H1 (cell line): ENCODE measurements at places on chromosomes 2 and 18. TPM values are rescaled to one million over a fixed set of nuclear protein-coding genes. Genes with fewer than 3 reads are reported as not detected.
A peak's percentile ranks its signal among the peaks of the same experiment; 100 is the strongest.

DNA sequence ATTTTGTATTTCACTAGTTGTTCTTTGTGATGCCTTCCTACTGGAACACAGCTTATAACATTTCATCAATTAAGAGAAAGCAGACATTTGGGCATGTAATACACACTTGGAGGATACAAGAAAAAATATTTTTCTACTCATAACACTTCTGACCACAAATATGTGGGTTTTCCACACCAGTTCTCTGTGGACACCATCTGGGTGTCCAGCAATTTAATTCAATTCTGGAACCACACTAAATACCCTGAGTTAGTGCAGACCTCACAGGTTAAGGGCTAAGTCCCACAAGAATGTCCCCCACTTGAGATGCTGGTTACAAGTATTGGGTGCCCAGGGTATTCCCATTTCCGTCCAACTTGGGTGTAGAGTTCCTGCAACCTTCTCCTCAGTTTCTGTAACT is 91.1 kb upstream of the SKOR2 start:
- DNase-seq: no peak
- H3K4me3 ChIP-seq: no peak overlapping the region
- no peaks in the 10 kb centered on the region for H3K36me3 ChIP-seq
- H3K27ac ChIP-seq: no peak overlapping the region
- H3K27me3 ChIP-seq: no peaks in the 10 kb centered on the region

FOXI3 gene
- total RNA-seq: 15.9 and 17.1 TPM in 2 replicates

CDKL4 gene
- total RNA-seq: 0.29 TPM in 1 of 2 replicates, not detected in the other

GRCh38 chr2:169131587-169132512 is 62.5 kb downstream of the DHRS9 start:
- H3K27ac ChIP-seq: no peak overlapping the region
- H3K4me1 ChIP-seq: no peaks in the 10 kb centered on the region
- H3K36me3 ChIP-seq: no peaks in the 10 kb centered on the region
- no peak overlapping the region for H3K4me3 ChIP-seq
- no peak for DNase-seq

GRCh38 chr2:23469142-23469540 is 84.2 kb downstream of the KLHL29 start:
- DNase-seq: no peak
- no peak overlapping the region for H3K27ac ChIP-seq
- no peaks in the 10 kb centered on the region for H3K27me3 ChIP-seq
- no peaks in the 10 kb centered on the region for H3K4me1 ChIP-seq
- H3K36me3 ChIP-seq: no peaks in the 10 kb centered on the region
- no peak overlapping the region for H3K4me3 ChIP-seq

DNA sequence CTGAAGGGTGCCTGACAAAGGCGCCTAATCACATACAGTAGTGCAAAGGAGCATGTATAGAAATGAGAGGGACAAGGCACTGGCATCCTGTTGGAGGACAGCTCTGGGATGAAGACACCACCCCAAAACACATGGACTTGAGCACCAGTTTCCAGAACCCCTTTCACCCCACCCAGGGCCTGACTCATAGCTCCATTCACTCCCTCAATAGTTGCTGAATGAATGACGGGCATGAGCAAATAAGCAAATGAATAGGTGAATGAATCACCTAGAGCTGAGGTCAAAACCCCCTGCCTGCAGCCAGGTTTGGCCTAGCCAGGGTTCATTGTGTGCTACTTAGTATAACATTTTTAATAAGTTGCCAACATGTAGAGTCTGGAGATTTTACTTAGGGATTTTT is 66.3 kb downstream of the NRP2 start:
- peaks cover 10% of the 10 kb centered on the region for H3K4me1 ChIP-seq
- no peak overlapping the region for H3K4me3 ChIP-seq
- H3K27ac ChIP-seq: 0 out of 2 replicates have a peak overlapping the region, but pooled peaks have one; percentile 39
- H3K36me3 ChIP-seq: peaks cover 21% of the 10 kb centered on the region

DNA sequence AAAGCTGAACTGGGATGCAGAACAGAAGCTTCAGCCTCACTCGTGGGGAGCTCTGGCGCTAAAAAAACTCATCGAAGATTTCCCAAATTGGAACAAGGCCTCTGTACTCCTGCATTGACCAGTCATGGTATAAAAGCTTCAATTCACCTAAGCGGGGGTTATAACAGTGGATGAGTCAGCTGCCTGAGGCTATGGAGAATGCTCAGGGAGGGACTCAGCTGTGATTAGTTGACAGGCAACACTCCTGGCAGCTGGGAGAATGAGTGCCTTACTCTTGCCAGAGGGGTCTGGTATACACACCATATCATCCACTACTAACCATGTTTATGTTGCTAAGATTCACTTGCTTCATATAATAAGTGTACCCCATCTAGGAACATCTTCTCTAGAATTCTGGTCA is 350.6 kb upstream of the VRK2 start:
- H3K4me1 ChIP-seq: peaks cover 4% of the 10 kb centered on the region
- H3K27ac ChIP-seq: no peak overlapping the region
- no peak overlapping the region for H3K4me3 ChIP-seq
- no peaks in the 10 kb centered on the region for H3K27me3 ChIP-seq
- H3K36me3 ChIP-seq: no peaks in the 10 kb centered on the region

GRCh38 chr2:71511776-71512175 is 58.4 kb downstream of the DYSF start:
- H3K4me3 ChIP-seq: no peak overlapping the region
- no peak for DNase-seq
- no peak overlapping the region for H3K27ac ChIP-seq
- no peaks in the 10 kb centered on the region for H3K27me3 ChIP-seq
- no peaks in the 10 kb centered on the region; the same call in 1 of the 2 replicates for H3K4me1 ChIP-seq

GRCh38 chr18:26293982-26294381 is 67.7 kb downstream of the TAF4B start:
- H3K4me3 ChIP-seq: no peak overlapping the region

- H3K36me3 ChIP-seq: peaks cover 2% of the 10 kb centered on the region; the same call in 1 of the 2 replicates
- H3K4me3 ChIP-seq: no peak overlapping the region
- DNase-seq: no peak
- no peaks in the 10 kb centered on the region for H3K27me3 ChIP-seq
- no peaks in the 10 kb centered on the region for H3K4me1 ChIP-seq
- H3K27ac ChIP-seq: no peak overlapping the region
These were observed 13.8 kb downstream of the CCDC93 start for GRCh38 chr2:118000041-118000440.

DNA sequence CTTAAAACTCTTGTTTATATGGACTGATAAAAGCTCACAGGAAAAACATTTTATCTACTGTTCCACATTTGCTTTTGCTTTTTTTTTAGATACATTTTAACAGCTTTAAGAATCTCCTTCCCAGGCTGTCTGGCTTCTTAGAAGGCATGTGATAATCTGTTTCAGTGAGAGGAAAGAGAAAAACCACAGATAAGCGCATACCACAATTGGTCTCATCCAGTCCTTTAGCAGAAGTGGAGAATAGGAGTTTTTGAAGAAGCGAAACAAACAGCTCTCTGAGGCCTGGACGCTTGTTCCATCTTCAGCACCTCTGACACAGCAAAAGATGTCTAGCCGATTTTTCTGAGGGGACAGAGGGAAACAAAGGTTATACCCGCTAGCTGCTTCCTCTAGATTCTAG is 37.6 kb downstream of the RMC1 start:
- H3K4me1 ChIP-seq: no peaks in the 10 kb centered on the region
- H3K36me3 ChIP-seq: peaks cover 58% of the 10 kb centered on the region
- no peak for DNase-seq

SAG gene
- not detected in 2 replicates for total RNA-seq

DNA sequence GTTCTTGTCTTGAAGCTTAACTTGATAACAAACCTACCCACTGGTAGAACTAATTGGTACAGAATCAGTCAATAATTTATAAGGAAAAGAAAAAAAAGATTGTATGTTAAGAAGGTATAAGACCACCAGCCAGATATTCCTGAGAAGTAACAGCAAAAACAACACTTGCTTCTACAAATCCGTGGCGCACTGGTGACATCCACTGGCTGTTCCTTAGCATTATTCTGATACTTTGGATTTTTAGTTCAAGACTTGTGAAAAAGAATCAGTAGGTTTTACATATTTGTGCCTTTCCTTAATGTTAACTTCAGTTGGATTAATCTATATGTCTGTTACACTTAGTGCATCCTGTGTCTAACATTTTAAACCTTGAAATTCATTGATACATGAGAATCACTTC is 141.8 kb downstream of the GRB14 start:
- DNase-seq: no peak
- H3K36me3 ChIP-seq: no peaks in the 10 kb centered on the region
- H3K27ac ChIP-seq: no peak overlapping the region
- H3K27me3 ChIP-seq: no peaks in the 10 kb centered on the region
- H3K4me3 ChIP-seq: no peak overlapping the region
- no peaks in the 10 kb centered on the region for H3K4me1 ChIP-seq

- DNase-seq: no peak
- no peak overlapping the region for H3K4me3 ChIP-seq
- H3K36me3 ChIP-seq: no peaks in the 10 kb centered on the region
- no peaks in the 10 kb centered on the region for H3K4me1 ChIP-seq
- no peaks in the 10 kb centered on the region for H3K27me3 ChIP-seq
These were observed 31.5 kb upstream of the NFE2L2 start for GRCh38 chr2:177296040-177296439.

PHOSPHO2 gene
- 8.5 and 9.5 TPM in 2 replicates for total RNA-seq

GRCh38 chr2:74843899-74844298 is 10.0 kb downstream of the HK2 start:
- H3K4me3 ChIP-seq: no peak overlapping the region
- H3K4me1 ChIP-seq: peaks cover 25% of the 10 kb centered on the region
- no peak for DNase-seq
- H3K27ac ChIP-seq: no peak overlapping the region
- H3K36me3 ChIP-seq: no peaks in the 10 kb centered on the region

DNA sequence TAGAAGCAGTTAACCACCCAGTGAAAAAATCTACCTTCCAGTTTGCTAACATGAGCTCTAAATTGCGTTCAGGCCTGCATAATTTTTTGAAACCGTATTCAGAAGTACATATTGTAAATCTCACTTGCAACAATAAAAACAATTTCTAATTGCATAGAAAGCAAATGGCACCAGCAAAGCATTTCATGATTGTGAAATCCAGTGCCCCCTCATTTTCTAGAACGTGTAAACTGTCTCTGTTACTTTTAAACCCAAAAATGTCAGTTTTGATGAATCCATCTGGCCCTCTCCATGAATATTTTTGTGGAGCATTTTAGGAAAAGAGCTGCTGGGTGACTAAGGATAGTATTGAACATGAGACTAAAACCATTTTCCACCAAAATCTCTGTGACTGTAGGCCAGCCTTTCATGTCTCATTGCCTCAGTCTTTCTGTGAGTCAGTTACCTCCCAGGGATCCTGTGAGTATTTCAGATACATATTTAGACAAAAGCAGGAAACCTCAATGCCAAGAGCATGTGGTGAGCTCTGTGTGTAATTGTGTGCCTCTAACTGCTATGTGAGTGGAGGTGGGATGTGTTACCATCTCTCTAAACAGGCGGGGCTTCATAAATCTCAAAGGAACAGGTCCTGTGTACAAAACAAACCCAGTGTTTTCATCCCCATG is 477.8 kb upstream of the DCC start:
- H3K4me1 ChIP-seq: peaks cover 1% of the 10 kb centered on the region
- no peaks in the 10 kb centered on the region for H3K27me3 ChIP-seq
- DNase-seq: no peak
- H3K4me3 ChIP-seq: no peak overlapping the region
- H3K36me3 ChIP-seq: no peaks in the 10 kb centered on the region

DLX1 gene
- not detected in 2 replicates for total RNA-seq

GRCh38 chr18:79566771-79567431 is 112.7 kb upstream of the CTDP1 start:
- no peak overlapping the region for H3K27ac ChIP-seq
- no peak overlapping the region for H3K4me3 ChIP-seq
- H3K36me3 ChIP-seq: no peaks in the 10 kb centered on the region
